Substantia nigra (tissue), 51 donors: ENCODE measurements at places on chromosomes 5 and 9.

DNA sequence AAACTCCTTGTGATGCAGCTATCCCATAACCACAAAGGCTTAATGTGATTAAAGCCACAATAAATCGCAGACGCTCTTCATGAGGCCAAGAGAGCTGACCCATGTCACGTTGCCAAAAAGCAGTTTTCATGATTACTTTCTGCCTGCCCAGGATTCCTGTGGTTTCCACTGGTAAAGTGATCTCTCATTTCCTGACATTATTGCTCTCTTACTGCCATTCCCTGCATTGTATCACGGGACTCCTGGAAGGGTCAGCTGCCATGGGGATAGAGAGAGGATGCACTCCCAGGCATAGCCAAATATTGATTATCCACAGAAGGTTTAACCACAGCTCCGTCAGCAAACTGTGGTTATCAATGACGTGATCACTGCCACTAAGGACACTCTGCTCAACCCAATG lies 103.8 kb upstream of the SLC1A3 start:
- no peak for DNase-seq

DNA sequence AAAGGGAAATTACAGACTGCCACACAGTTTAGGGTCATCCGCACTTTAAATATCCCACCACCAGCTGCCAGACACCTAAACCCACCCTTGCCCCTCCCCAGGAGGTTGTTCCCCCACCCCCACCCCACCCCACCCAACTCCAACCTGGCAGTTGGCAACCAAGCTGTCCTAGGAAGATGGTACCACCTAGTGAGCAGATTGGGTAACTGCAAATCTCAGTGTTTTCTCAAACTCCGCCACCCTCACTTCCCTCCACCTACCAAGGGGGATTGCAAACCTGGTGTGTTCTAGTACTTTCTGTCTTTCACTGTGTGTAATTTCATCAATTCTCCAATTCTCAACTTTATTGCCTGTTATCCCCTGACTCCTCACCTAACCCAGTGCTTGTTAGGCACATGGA lies 323.8 kb upstream of the IRX2 start:
- DNase-seq: no peak

DNA sequence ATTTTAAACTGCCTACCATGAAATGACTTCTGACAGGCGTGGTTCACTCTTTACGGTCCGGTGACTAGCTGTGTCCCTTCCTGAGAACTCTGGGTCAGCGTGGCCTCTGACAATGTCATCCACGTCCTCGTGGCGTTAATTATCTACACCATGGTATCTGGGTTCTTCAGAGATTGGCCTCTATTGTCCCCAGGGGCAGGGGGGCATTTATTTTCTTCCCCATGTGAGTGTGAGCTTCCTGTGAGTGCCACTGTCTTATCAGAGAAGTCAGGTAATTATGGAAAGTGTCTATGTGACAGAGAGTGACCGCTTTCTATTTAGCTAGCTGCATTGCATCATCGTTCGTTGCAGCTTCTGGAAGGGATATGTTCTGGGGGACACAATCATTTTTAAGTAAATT lies 77.2 kb downstream of the FBXL7 start:
- no peak for DNase-seq

DNA sequence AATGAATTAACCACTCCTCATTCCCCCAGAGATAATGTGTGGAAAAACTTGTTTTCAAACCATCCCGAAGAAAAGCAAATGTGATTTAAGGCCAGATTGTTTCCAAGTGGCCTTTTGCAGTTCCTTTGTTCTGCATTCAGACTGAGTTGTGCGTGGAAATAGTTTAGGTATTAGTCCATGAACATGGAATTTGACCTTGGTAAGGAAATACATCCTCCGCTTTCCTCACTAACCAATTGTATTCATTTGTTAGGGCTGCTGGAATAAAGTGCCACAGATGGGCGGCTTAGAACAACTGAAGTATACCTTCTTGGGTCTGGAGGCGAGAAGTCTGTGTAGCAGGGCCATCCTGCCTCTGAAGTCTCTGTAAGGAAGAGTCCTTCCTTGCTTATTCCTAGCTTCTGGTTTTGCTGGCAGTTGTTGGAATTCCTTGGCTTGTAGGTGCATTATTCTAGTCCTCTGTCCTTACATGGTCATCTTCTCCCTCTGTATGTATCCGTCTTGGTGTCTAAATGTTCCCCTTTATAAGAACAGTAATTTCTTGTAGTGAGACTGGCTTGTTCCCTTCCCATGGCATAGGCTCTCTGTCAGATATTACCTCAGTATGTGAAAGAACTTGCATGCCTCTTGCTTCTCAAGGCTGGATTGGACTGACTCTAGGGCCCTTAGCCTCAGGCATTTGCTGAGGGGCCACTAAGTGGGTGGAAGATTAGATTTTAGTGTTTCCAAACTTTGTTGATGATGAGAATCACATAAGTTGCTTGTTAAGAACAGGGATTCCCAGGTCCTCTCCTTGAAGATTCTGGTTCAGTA lies 53.9 kb downstream of the RAI14 start:
- no peak for DNase-seq

- no peak for DNase-seq
Measured at GRCh38 chr5:145787001-145787400, 48.1 kb downstream of the PRELID2 start.

DNA sequence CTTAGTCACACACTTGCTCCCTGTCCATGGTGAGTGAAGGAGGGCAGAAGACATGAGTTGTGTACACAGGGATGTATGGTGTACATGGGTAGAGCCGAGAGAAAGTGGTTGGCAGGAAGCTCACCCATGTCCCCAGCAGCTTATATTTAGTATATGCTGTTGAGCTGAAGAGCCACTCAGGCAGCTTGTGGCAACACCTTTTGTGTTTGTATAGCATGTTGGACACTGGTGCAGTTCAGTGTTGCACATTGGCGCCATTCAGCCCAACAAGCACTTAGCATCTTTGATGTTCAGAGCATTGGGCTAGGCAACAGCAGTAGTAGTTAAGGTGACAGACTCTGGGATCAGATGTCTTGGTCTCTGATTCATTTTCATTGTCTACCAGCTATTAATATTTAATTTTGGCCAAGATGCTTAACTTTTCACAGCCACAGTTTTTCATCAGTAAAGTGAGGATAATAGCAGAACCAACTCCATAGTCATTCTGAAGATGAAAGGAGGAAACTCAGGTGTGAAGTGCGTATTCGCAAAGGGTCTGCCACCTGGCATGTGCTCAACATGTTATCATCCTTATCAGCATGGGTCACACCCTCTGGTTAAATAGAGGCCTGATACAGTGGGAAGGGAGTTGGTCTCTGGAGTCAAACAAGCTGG lies 184.8 kb downstream of the NR3C1 start:
- no peak for DNase-seq

DNA sequence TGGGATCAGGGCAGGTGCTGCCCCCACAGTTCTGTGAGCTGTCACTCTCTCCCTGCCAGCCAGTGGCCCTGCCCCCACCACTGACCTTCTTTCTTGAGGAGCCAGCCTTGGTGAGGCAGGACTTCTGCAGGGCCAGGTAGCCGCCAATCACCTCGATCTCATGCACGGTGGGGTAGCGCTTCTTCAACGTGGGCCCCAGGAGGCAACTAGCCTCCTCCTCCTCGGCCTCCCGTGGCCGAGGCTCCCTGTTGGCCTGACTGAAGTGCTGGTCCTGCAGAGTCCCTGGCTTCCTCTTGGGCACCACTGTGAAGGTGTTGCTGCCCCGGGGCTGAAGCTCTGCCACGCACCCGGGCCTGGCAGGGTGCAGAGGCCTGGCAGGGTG lies 1.6 kb downstream of the TPRN start:
- DNase-seq: no peak

DNA sequence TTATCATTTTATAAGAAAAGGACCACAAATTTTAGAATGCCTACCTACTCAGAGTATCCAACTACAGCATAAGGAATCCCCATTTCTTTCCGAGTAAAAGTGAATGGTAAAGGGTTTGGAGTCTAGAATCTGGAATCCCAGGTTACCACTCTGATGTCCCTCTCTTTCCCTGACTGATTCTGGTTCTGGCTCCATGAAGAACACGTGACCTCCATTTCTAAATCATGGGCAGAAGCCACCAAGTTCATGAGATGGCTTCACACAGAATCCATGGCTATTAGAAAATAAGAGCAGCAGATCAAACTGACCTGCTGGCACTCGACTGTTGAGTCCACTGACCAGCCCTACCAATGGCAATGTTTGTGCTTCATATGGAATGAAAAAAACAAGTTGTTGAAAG lies 40.7 kb downstream of the PFDN1 start:
- no peak for DNase-seq

DNA sequence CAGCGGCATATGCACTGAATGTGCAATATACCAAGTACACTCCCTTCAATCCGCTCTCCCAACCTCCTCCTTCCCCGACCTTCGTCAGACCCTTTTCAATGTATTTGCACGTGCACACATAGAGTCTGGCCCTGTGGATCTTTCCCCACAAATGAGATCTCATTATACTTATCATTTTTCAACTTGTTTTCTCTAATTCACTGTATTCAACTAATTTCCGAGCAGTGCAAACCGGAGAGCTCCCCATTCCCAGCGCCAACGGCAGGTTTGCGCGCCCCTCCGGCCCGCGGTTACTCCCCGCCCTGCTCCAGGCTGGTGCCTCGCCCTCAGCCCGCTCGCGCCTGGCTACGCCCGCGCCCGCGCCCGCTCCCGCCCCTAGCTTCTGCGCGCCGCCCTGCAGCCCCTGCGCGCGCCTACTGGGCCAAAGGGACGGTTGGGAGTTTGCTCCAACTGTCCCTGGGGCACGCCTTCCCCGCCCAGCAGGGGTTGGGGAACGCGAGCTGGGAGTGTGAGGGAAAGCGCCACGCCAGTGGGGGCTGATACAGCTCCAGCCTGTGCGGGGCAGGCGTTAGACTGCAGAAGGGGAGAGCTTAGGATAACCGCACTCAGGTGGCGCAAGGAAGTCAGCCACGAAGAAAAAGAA lies 3.3 kb upstream of the CDC20B start:
- DNase-seq: peak; percentile 60

DNA sequence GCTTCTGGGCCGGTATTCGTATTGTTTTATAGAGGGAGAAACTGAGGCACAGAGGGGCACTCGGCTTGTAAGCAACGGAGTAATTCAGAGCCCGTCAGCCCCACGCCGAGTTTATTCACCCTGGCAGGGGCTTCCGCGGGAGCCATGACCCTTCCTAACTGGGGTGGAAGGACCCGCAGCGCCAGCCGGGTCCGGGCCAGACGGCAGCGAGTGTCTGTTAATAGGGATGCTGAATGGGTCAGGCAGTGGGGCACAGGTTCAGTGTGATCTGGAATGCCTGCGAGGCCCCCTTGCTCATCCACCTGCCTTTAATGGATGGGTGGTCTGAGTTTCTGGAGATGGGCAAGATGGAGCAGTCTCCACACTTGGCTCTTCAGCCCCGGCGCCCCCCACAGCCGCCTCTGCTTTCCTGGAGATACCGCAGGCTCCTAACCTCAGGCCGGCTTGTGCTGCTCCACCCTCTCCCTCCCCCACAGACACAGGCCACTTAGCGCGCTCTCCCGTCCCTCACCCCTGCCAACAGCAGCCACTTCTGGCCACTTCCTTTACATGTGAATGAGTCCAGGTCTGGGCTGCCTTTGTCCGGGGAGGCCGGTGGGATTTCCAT lies 147.1 kb downstream of the ERCC6L2 start:
- no peak for DNase-seq

DNA sequence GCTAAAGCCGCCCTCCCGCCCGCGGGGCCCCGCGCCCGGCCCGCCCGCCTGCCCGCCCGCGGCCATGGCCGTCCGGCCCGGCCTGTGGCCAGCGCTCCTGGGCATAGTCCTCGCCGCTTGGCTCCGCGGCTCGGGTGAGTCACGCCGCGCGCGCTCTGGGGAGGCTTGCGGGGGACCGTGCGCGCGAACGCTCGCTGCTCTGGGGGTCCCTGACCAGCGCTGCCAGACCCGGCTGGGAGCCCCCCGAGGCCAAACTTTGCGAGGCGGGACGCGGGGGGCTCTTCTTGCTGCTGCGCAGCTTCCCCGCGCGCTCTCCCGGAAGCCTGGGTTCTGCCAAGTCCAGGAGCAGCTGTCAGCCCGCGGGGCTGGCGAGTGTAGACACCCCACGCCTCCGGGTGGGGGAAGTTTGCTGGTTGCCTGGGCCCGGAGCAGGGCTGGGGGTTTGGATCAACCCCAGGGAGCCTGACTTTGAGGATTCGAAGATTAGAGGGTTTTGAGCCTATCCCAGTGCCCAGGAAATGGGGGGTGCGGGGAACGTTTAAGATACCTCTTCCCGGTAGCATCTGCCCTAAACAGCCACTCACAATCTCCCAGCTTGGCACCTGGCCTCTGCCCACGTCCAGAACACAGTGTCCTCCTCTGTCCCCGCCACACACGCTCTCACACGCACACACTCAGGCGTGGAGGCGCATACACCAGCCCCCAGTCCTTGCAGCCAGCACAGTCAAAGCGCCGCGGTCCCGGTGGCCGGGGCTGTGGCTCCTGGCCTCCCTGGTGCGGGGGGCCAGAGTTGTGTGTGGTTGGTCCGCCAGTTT lies 535 bp downstream of the UNC5A start:
- DNase-seq: no peak

DNA sequence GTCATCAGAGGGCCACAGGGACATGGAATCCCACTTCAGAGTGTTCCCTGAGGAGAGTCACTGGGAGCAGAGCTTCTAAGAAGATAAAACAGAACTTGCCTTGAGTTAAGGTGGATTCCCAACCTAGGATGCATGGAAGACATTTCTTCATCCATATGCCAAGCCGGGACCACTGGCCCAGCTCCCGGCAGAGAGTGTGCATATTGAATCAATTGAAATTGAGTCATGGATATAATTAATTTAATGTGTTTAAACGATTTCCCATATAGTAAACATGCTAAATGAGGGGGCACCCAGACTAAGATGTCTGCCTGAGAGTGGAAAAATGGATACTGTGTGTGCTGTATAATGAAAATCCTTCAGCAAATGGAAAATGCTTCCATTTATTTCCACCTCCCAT lies 194.4 kb upstream of the TBC1D2 start:
- no peak for DNase-seq
